SW480 (cell line): ENCODE measurements at places on chromosomes 5 and 9.

DNA sequence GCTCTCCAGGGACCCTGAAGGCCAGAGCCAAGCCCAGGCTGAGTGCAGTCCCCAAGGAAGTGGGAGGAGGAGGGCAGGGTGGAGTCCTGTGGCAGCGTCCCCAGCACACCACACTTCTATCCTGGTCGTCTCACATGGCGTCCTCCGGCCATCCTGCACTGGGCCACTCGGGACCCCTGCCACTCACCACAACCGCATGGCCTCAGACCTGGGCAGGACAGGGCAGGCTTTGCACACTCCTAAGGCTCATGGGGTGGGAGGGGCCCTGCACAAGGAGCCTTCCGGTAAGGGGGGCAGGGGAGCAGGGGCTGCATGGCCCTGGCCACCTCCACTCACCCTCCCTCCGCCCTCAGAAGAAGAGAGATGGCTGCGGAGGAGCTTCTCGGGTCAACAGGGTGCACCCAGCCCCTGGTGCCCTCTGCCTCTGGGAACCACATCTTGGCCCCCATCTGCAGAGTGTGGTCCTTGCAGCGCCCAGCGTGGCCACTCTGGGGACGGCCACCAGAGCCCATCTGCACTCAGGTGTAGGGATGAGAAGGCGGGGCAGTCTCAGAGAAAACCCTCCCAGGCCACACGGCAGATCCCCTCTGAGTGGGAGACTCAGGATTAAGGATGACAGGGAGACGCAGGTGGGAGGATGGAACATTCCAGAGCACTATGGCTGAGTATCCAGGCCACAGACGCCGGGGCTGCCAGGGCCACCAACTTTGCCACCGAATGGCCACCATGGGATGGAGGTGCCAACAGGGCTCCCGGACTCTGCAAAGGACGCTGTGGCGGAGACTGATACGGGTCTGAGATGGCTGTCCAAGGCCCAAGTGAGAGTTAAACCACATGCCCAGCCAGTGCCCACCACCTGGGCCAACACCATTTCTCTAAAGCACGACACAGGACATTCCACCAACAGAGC lies 7.6 kb downstream of the TPPP start:
- DNase-seq: no peak

DNA sequence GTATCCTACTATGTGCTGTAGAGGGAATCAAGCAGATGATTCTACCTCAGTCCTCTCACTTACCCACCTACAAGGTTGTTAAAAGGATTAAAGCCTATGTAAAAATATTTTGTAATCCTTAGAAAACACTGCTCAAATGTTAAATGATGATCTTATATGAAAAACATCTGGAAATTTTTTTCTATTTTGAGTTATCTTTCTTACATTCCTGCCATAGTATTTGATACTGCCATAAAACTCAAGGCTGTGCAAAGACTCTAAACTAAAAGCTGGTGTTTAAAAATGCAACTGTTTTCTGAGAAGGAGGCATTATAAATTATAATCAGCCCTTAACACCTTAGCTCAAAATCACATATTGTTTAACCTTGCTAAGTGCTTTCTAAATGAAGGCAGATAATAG lies 474.2 kb downstream of the PRELID2 start:
- DNase-seq: no peak

- DNase-seq: no peak
These were observed 31.0 kb downstream of the PCBD2 start for GRCh38 chr5:134935711-134936602.

DNA sequence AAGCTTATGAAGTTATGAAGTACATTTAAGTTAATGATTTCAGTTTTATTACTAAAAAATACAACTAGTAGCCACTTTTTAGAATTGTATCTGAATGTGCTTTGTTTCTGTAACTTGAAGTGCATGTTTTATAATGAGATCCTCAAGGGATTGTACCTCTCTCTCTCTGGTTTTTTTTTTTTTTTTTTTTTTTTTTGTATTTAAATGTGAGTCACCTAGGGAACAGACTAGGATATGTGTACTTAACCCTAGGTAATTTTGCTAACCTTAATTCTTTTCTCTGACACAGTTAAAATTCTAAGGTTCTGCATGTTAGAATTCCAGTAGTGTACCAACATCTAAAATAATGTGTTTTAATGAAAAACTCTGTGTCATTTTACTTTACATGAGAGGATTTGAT lies 59.5 kb downstream of the CDC42SE2 start:
- peak; percentile 28 for DNase-seq

- DNase-seq: no peak
These were observed 286.0 kb downstream of the CYLC2 start for GRCh38 chr9:103281126-103281525.

DNA sequence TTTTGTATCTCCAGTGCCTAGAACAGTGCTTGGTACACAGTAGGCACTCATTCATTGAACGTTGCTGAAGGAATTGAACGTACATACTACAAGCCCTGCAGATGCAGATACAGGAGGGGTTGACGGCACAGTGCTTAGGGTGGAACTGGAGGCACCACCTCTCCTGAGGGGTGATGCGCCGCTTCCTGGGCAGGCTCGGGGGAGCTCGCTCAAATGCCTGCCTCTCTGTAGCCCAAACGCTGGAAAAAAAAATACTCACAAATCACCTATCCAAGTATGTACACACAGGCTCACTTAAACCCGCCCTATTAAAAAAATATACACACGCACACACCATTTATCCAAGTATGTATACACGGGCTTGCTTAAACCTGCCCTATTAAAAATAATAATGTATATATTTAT lies 536 bp upstream of the COMMD10 start:
- peak; percentile 62 for DNase-seq

DNA sequence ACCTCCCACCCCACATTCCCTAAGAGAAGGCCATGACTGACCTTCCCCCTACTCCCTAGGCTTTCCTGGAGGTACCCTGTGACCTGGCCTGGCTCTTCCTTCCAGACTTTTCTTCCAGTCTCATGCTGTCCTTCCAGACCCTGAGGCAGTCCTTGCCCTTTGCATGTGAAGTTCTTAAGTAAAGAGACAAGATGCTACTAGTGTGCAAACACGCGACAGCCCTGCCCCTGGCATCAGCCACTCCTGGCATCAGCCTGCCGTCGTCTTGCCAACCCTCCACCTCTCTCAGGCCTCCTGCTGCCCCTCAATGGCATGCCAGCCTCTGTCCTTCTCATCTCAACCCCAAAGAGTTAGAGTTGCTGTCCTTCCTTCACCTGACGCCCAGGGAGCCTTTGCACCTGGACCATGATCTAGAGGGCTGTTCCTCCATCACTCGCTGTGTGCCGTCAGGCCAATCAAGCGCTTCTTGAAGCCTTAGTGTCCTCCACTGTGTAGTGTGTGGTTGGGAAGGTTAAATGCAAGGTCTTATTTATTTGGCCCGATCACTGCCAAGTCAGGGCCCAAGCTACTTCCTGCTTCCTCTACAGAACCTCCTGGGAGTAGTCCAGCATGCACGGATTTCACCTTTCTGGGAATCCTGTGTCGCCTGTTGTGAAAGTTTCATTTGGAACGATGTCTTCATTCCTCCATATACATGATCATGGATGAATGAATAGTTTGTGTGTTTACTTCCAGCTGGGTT lies 61.9 kb downstream of the WWC1 start:
- no peak for DNase-seq

DNA sequence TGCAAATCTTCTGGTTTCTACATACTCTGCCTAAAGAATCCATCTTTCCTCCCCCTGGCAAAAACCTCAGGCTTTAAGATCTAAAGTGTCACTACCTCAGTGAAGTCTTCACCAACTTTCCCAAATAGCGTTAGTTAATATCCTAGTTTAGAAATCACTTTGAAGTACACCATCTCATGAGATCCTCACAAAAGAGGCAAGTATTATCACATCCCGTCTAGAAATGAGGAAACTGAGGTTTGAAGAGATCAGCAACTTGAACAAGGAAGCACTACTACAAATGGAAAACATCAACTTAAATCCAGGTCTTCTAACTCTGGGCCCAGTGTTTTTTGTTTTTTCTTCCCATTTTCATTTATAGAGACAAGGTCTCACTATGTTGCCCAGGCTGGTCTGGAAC lies 4.6 kb downstream of the AP3B1 start:
- DNase-seq: no peak

GRCh38 chr5:4879693-4880303 lies 260.3 kb upstream of the ADAMTS16 start:
- peak; percentile 73 for DNase-seq

DNA sequence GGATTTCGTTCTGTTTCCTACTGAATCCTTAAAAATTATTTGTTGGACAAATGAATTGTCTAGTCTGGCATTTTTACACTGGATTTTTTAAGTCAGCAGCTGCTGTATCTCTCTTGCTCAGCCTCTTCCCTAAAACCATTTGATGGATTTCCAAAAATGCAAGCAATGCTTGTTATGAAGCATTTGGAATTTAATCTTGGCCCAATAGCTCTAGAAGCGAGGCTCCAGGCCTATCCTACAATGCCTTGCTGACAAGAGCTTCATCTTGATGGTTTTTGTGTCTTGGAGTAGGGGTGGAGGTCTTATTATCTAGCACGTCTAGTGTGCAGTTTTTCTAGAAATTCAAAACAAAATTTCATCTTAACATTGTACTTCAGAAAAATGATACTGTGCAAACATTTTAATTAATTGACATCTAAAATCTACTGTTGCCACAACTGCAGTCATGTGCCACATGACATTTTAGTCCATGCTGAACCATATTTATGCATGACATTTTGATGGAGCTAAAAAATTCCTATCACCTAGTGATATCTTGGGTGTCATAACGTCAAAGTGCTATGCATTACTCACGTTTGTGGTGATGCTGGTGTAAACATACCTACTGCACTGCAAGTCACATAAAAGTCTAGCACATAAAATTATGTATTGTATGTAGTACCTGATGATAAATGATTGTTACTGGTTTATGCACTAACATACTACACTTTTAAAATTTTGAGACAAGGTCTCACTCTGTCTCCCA lies 5.9 kb upstream of the RAD23B start:
- no peak for DNase-seq

- DNase-seq: no peak
These were observed 46.5 kb downstream of the TAF11L14 start for GRCh38 chr5:17680737-17681136.

DNA sequence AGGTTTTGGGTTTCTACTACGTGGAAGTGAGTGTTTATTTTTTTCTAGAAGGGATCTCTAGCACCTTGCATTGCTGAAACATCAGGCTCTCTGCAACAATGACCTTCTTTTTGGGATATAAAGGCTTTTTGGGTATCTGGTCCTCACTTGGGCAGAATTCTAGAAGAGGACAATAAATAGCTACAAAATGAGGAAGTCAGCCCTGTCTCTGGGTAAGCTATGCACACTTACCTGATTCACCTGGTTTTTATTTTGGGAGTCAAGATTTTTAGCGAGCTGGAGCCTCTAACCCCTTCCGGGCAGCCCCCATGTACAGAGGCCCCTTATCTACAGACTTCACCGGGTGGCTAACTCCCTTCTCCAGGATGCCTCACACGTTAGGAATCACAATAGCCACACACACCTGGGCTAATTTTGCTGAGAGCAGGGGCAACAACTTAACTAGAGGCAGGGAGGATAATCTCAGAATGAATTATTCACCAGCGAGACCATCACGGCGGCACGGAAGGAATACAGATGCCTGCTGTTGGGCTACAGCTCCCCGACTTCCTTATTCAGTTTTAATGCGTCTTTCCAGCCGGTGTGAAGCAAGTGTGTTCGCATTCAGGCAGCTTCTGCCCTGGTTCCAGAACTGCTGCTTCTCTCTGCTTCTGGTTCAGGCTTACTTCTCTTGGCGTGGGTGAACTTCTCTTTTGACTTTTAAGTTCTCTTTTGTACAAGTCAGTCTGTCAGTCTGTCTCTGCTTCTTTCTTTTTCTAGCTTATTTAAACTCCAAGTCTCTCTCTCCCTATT lies 341.0 kb upstream of the PANK3 start:
- no peak for DNase-seq

- DNase-seq: no peak
These were observed 312.3 kb downstream of the ENC1 start for GRCh38 chr5:74328221-74328630.

DNA sequence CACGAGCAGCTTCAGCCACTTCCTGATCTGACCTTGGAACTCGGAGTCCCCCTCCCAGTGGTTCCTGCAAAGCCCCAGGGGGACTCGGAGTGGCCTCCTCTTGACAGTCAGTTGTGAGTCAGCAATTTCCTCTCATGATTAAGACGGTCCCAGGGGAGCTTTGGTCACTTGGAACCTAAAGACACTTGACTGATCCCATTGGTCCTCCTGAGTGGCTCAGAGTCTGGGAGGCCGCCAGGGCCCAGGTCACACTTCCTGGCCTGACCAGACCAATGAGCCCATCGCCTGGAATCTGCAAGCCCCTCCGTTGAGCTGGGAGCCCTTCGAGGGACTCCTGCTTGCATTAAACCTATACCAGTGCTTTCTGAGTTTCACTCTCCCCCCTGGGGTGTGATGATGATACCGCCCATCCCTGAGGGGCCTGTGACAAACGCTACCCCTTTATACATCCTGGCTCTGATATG lies 29.1 kb downstream of the TSPAN17 start:
- DNase-seq: no peak
